ENCODE measurements at places on chromosomes 6 and 20. TPM values are rescaled to one million over a fixed set of nuclear protein-coding genes. Genes with fewer than 3 reads are reported as not detected.

The EFCAB8 gene
- 0.92 TPM for total RNA-seq

The SLCO4A1 gene
- total RNA-seq: 4.5 TPM

The SLC29A1 gene
- 1.2 TPM for total RNA-seq

The PROKR2 gene
- not detected for total RNA-seq

The PHACTR1 gene
- total RNA-seq: 2.2 TPM

The C20orf202 gene
- total RNA-seq: not detected

The CPNE5 gene
- 0.33 TPM for total RNA-seq

The LINC00237 gene
- not detected for total RNA-seq

The IL17F gene
- not detected for total RNA-seq

The CCN5 gene
- total RNA-seq: not detected

The KIAA1755 gene
- not detected for total RNA-seq

The ADGRB3 gene
- total RNA-seq: not detected

All from CD8-positive, alpha-beta T cell (primary cell).